ENCODE measurements at places on chromosomes 4 and X.

DNA sequence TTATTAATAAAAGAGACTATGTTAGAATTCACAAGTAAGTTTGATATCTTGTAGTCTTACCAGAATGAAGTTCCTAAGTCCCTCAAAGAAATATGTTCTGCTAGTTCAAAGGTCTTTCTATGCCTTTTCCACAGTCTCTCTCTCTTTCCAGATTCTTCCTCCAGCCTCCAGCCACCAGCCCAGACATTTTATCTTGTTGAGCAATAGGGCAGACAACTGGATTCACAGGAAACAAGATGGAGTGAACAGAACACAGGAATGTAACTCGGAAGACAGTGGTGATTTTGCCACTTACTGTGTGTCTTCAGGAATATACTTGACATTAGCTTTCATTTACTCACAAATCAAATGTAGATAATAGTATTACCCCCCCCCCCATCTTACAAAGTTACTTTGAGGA is 17.1 kb upstream of the CPEB2 start:
- DNase-seq, result no peak

DNA sequence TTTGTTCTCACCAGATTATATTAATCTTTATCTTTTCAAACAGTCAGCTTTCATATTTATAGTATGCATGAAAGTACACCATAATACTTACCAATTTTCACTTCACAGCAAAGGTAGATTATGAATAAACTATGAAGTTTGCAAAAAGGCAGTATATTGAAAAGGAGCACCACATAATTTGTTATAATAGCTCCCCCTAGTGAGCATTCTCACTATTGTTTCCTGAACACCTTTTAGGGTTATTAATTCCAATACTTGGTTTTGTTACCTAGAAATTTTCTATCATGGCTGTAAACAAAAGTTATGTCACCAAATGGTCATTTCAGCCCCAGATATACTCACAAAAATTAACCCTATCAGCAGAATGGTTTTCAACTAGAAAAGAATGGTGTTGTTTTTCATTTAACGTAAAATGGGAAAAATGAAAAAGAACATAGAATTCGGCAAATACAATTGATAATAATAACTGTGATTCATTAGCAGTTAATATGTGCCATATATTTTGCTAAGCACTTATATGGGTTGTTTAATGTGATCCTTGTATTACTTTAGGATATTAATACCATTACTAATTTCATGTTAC is 30.2 kb upstream of the NKX6-1 start:
- no peak for DNase-seq

- no peak for DNase-seq
These were observed 63.2 kb upstream of the UGT2B7 start for GRCh38 chr4:69032847-69033638.

DNA sequence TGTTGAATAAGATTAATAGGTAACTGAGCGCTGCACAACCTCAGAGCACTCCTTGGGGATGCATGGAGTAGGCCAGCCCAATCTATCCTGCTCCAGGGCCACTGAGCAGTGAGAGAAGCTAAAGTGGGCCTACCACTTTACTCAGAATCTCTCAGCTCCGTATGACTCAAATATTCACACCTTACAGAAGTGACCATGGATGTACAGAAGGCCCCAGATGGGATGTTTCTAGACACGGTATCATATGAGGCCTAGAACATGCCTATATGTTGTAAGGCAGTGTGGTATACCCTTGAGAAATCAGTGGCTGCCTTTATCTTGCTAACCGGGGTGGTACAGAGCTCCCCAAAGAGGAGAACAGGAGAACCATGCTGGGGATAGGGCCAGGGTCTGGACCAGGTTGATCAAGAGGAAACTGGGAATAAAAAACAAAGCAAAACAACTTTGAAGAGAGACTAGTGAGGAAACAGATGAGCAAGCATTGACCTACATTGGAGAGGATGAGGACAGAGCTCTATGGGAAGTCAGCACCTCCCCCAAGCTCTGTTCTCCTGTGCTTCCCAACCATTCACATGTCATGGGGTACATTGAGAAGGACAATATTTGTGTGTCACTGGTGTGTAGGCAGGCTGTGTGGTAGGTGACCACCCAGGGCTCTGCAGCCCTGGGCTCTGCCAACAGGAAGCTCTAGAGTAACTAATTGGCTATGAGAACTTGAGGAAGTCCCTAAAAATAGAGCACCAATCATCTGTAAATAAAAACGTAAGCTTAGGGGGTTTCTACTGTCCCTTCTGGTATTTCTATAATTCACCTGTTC is 31.4 kb downstream of the HOPX start:
- DNase-seq, result no peak

DNA sequence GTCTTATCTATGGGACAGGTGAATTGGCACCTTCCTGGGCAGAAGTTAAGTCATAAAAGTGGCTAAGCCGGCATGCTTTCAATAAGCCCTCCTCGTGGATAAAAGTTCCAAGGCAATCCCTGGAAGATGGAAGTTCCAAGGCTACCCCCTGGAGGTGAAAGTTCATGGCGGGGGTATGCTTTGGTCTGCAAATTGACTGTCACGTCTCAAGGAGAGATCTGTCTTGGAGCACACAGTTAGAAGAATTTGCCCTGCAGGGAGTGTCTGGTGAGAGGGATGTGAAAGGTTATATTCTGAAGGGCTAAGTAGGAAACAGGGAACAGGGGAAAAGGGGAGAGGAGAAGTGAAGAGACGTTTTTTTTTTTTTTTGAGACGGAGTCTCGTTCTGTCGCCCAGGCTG is 26.2 kb upstream of the GPR173 start:
- DNase-seq, result no peak

- no peak for DNase-seq
These were observed 374.8 kb upstream of the GNPDA2 start for GRCh38 chr4:45100956-45101818.

DNA sequence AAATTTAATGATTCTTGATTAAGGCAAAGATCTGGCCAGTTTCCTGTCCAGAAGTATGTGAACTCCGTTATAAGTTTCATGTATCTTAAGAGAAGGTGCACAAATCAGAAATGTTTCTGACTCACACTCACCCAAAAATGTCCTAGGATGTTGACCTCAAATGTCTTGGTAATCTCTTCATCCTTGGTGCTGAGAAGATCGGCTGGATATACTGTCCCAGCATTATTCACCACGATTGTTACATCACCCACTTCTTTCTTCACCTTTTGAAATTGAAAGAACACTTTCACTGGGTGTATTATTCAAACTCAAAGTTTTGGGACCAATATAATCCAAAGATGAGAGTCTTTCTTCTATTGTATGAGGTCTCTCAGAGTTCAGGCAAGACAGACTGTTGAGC is 5.7 kb downstream of the HSD17B13 start:
- no peak for DNase-seq

DNA sequence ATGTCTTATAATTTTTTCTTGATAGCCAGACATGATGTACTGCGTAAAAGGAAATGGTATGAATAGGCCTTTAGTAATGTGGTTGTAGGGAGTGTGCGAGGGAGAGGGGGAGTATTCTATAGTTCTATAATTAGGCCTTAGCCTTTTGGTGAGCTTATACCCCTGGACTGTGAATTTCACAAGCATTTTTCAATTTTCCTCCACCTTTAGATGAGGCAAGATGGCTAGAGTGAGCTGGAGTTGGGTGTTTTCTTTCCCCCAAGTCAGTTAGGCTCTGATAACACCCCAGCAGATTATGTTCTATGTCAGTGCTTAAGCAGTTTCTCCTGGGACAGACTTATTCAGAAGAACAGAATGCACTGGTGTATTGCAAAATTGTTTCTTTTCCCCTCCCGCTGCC is 210.2 kb upstream of the NPY2R start:
- no peak for DNase-seq

DNA sequence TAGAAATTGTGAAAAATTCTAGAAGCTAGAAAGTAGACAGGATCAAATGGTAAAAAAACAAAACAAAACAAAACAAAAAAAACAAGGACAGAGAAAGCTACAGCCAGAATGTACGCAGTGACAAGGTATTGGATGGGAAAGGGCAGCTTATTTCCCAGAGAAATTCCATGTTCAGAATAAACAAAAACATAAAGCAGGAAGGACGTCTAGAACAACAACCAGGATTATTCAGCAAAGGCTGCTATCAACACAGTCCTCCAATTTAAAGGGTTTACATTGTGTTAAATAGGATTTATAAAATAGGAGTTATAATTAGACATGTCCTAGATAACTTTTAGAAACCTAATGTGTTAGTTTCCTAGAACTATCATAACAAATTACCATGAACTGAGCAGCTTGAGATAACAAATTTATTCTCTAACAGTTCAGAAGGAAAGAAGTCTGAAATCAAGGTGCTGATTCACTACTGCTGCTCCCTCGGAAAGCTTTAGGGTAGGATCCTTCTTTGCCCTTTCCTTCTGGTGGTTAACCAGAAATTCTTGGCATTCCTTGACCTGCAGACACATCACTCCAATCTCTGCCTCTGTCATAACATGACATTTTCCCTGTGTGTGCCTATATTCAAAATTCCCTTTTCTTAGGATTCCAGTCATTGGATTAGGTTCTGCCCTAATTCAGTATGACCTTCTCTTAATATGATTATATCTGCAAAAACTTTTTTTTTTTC is 175.6 kb downstream of the SNCA start:
- no peak for DNase-seq

DNA sequence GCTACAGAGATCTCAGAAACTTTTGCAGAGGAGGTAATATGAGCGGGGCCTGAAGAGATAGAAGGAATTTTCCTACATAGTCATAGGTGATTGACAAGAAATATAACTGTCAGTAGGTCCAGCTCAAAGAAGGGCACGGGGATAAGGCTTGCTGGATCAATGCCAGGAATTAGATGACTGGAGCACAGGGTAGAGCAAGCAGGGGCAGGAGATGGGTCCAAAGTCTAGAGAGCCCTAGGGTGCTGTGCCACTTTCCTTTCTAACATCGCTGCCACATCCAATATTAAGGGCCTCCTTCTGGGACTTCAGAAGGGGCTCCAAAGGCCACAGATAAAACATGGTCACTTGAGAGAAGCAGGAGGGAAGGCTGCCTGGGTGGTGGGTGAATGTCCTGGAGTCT is 402.2 kb downstream of the MID1IP1 start:
- no peak for DNase-seq

- no peak for DNase-seq
These were observed 336.3 kb upstream of the TRAM1L1 start for GRCh38 chr4:117421706-117422105.

DNA sequence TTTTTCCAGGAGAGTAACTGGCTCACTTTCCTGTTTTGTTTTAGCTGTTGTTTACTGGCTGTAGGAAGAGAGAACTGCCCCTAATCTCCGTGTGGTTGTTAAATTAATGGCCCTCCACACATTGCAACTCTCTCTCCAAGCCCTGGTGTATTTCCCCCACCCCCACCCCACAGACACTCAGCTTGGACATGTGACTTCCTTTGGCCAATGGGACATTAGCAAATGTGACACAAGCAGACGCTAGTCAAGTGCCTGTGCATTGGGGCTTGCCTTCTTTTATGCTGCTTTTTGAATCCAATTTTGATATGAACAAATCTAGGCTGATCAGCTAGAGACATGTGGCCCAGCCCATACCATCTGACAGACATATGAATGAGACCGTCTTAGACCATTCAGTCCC is 59.6 kb upstream of the TAB3 start:
- DNase-seq, result no peak

- DNase-seq, result no peak
These were observed 487.3 kb downstream of the MID1IP1 start for GRCh38 chrX:39288592-39288991.

DNA sequence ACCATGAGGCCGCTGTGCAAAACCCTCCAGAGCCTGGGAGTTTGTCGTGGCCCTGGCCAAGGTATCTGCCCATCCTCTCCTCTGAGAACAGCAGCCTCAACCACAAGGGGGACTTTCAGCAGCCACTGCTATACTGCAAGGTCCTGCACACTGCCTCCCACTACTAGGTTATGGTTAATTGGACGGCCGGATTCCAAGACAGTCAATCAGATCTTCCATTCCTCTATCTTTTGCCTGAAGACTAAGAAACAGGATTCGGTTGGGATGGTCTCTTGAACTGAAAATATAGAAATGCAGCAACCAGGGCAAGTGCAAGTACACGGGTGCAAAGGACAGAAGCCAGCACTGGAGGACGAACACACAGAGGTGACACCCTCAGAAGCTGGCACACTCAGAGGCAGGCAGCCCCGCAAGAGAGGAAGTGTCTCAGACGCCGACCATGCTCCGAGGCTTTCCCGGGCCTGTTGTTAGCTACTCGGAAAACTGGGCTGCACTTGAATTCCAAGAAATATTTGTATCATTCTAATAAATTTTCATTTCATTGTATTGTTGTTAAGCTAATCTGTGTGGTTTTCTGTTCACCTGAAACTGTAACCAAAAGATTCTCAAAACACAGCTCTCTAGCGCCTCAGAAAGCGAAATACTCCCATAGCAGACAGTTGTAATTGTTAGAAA is 63.3 kb downstream of the AFAP1 start:
- peak; percentile 37 for DNase-seq

DNA sequence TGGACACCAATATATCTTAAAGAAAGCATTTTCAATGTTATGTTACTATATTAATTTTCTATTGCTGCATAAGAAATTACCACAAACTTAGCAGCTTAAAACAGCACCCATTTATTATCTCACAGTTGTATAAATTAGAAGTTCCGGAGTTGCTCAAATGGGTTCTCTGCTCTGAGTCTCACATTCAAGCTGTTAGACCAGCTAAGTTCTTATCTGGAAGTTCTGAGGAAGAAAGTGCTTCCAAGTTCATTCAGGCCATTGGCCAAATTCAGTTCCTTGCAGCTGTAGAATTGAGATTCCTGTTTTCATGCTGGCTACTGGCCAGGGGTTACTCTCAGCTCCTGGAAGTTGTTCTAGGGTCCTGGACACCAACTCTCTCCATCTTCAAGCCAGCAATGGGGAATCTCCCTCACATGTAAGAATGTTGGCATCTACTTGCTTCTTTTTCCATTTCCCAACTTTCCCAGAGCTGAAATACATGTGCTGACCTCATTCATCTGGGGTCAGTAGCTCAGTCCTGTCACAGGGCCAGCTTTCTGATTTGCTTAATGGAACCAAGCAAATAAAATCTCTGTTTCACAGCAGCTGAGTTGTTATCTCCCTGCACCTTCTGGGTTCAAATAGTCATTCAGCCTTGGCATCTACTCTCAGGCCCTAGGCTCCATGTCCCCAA is 99.6 kb upstream of the INTU start:
- no peak for DNase-seq

DNA sequence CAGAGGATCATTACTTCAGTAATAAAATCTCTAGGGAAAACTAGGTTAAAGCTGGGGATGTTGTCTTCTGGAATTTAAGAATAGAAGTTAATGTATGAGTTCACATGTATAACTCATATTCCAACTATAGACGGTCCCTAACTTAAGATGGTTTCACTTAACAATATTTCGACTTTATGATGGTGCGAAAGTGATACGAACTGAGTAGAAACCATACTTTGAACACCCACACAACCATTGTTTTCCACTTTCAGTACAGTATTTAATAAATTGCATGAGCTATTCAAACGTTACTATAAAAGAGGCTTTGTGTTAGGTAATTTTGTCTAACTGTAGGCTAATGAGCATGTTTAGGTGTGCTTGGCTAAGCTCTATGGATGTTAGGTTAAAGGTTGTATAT is 38.7 kb downstream of the CCSER1 start:
- no peak for DNase-seq

All from stimulated activated CD8-positive, alpha-beta memory T cell treated with anti-CD3 and anti-CD28 coated beads, Interleukin-15, amount 100 ng/mL, for 4 hours (primary cell).